ENCODE measurements at places on chromosomes 2 and 18. TPM values are rescaled to one million over a fixed set of nuclear protein-coding genes. Genes with fewer than 3 reads are reported as not detected.

Gene TSGA10
- 13.5 TPM for total RNA-seq

Gene TLX2
- total RNA-seq, result not detected

Gene L3MBTL4
- total RNA-seq, result 1.5 TPM

GRCh38 chr2:149612122-149612521 is 24.5 kb upstream of the MMADHC start:
- H3K27ac ChIP-seq, result no peak overlapping the region
- H3K36me3 ChIP-seq, result no peaks in the 10 kb centered on the region
- H3K4me1 ChIP-seq, result no peaks in the 10 kb centered on the region
- H3K4me3 ChIP-seq, result no peak overlapping the region
- no peaks in the 10 kb centered on the region for H3K27me3 ChIP-seq
